ENCODE measurements at places on chromosomes 3 and 15.

DNA sequence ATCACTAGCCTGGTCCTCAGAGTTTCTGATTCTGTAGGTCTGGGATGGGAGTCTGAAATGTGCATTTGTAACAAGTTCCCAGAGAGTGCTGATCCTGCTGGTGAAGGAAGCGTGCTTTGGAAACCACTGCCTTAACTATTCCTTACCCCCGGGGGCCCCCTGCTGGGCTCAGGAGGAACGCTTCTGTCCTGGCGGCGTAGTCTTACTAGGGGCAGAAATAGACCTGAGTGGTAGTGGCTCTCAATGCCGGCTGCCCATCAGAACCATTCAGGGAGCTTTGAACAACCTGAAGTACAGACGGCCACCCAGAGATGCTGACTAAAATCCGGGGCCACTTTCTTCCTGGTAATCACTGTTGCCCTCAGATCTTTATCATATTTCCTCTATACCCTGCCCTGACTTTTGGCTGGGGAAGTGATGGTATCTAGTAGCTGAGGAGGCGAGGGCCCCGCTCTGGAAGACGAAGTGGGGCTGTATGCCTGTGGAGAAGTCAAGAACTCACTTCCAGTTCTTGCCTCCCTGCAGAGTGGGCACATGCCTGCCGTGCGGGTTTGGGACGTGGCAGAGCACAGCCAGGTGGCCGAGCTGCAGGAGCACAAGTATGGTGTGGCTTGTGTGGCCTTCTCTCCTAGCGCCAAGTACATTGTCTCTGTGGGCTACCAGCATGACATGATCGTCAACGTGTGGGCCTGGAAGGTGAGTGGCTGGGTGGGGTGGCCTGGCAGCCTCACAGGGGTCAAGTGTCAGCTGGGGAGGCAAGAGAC lies 16.3 kb upstream of the JMJD7 start:
- peak; percentile 30 for DNase-seq

DNA sequence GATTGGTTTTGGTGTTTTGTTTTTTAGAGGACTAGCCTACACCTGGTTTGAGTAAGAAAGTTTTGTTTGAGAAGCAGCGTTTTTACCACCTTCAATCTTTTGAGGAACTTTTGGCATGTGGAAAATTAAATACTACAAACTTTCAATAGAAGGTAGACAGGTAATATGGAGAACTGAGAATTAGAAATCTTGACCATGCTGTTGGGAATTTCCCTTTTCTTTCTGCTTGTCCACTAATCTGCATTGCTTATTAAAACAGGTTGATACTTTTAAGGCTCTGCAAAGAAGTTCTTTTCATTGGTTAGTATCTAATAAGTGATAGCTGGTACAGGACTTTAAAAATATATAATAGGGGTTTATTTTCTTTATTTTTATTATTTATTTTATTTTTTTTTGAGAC lies 31.9 kb downstream of the UBE2E1 start:
- no peak for DNase-seq

GRCh38 chr15:42772144-42772543 lies 35.2 kb upstream of the CDAN1 start:
- DNase-seq, result no peak

- DNase-seq, result no peak
These were observed 77.7 kb downstream of the CEMIP start for GRCh38 chr15:80856809-80857377.

GRCh38 chr15:100468285-100468684 lies 60.5 kb downstream of the CERS3 start:
- no peak for DNase-seq

DNA sequence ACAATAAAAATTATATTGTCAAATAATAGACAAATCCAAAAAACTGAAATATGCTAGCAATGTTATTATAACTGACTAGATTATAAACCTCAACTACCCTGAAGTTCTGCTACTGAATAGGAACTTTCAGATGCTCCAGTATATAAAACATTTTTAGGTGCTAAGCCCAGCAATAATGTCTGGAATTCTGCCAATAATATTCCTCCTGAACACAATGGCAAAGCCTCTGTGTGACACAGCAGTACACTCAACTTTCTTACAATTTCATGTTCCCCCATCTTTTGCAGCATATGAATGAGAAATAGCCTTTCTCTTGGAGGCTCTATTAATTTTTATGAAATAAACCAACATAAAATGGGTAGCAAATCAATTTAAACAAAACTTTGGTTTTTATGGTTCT lies 29.5 kb downstream of the ATOSA start:
- DNase-seq, result no peak

DNA sequence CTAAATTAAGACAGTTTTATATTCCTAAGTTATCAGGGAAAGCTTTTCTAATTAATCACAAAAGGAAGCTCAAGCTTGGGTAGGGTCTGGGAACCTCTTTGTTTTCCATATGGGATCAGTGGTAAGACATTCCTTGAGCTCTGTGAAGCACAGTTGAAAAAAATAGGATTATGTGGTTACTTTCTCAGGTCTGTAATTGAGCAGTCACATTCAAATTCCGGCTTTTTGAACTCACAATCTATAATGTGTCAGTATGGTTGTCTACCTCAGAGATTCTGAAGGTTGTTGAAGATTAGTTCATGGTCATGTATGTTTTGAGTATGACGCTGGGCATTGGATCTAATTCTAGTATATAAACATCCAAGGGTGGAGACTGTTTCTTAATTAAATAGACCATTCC lies 364.5 kb downstream of the LPP start:
- no peak for DNase-seq

DNA sequence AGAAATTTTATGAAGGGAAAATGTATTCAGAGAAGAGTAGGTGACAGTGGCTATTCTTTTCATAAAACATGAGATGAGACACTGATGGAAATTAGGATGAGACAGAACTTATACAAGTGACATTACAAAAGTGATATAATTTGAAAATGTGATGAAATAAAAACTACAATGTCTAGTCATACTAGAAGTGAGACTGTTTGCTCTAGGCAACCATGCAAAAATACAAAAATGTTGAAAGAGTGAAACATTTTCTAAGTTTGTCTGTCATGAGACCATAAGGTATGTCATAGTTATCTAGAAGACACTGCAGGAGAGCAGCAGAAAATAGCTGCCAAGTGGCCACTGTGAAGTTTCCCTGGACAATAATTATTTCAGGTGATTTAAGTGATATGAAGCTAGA lies 459.5 kb downstream of the DIPK2A start:
- no peak for DNase-seq

GRCh38 chr3:195118671-195119070 lies 152.3 kb downstream of the XXYLT1 start:
- DNase-seq, result no peak

DNA sequence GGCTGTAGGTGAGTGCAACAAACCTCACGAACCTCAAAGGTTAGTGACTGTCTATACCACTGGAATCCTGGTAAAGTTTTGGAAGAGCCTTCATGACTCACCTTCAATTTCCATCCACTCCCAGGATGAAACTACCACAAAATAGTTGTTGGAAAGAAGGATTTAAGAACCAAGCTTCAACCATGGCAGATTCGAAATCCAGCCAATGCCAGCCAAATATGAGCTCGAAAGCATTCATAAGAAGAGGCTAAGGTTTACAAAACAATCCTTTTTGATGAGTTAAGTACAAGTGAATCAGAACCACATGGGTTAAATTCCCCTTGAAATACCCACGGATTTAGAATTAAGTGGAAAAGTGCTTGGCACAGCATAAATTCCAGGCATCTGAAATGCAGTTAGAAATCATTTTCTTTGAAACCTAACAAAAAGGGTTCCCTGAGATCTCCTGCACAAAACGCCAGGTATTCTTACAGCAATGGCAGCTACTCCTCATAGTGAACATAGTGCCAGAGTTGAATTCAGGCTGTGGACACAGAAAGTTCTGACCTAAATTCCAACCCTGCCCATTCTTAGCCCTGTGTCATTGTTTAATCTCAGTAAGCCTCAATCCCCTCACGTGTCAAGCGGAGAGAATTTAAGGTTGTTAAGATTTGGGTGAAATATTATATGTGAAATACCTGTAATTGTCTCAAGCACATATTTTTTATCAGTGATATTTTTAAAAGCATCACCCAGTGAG lies 89.2 kb downstream of the FBN1 start:
- DNase-seq, result no peak

- DNase-seq, result peak; percentile 72
These were observed 15.7 kb downstream of the CIDEC start for GRCh38 chr3:9864200-9864927.

DNA sequence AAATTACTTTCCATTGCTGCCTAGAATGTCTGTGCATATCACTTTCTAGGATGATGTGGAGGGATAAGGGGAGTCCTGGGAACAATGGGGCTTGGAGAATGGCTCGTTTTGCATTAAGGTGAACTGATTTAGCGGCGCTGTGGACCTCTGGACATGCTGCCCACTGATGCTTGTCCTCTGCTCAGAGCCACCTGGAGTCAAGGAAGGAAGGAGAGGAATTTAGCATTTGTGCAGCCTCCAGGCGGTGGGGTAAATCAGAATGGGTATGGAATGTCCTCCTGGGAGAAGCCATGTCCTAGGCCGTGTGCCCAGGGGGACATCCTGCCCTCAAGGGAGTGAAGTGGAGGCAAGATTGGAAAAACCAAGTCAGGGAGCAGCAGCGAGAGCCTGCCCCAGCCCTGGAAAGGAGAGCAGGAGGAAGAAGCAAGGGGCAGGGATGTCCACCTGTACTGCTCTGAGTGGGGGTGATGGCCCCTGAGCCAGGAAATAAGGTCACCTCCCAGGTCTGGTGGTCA lies 37.8 kb downstream of the KY start:
- no peak for DNase-seq

DNA sequence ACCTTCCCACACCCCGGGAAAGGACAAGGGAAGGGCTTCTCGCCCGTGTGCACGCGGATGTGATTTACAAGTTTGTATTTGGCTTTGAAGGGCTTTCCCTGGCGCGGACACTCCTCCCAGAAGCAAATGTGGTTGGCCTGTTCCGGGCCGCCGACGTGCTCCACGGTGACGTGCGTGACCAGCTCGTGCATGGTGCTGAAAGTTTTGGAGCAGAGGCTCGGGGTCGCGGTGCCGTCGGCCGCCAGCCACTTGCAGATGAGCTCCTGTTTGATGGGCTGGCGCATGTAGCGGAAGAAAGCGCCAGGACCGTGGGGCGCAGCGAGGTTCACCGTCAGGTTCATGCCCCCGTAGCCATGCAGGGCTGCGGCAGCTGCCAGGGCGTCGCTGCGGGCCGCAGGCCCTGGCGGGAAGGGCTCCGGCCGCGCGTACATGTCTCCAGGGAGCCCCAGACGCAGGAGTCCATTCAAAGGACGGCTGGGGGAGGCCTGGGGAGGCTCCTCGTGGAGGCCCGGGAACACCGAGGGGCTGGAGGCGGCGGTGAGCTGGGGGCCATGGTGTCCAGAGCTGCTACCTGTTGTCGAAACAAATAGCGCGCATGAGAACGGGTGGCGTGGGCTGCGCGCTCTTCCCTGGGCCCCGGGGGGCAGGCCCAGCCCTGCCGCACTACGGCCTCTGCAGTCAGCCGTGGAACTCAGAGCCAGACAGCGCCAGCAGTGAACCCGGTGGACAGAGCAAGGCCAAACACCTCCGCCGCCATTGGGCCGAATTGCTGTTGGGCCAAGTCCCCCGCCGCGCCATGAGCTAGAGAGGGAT lies 10.2 kb downstream of the ZIC4 start:
- no peak for DNase-seq

DNA sequence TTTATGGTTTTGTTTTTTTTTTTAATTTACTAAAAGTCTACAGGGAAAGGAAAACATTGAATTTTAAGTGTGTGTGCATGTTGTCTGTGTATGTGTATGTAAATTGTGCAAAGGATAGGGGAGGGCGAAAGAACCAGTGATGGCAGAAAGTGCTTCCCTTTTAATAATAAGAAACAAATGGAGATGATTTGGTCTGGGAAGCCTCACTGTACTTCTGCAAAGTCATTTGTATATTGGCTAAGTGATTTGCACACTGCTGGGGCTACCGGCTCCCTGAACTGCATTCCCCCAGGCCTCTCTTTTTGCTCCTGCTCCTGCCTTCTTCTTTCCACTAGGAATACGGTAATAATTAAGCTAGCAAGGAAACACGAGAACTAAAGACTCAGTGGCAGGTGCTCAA lies 101.2 kb downstream of the CD47 start:
- DNase-seq, result no peak

DNA sequence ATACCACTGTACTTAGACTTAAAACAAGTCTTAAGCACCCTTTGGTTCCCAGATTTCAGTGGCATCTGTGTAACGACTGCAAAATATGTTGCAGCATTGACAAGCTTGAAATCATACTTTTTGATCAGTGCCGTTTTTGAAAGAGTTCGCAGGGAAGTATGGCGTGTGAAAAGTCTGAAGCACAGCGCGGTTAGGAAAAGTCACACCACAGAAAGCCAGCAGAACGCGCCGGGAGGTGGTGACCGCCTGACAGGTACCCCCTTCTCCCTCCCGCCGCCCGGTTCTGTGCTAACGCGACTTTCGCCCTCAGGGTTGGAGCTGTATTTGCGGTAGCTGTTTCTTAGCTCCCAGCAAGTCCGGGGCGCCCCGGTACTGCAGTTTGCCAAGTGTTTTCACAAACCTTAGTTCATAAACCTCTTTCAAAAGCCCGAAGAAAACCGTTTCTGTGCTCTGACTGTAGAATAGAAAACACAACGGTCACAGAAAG lies 481 bp upstream of the CRYBG3 start:
- DNase-seq, result peak; percentile 40

DNA sequence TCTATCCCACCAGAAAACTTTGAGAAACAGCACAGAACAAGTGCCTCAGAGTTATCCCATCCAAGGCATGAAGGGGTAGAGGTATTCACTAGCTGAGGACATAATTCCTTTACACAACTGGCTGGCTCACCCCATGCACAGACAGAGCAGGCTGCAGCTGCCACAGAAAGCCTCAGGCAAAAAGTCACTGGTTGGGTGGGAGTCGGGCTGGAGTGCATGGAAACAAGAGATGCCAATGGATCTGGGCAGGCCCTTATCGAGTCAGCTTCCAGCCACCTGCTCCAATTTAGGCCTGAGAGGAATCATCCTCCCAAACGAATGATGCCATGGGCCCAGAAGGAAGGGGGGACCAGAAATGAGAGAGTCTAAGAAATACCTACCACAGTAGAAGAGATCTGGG lies 83.0 kb downstream of the RSL24D1 start:
- DNase-seq, result no peak

DNA sequence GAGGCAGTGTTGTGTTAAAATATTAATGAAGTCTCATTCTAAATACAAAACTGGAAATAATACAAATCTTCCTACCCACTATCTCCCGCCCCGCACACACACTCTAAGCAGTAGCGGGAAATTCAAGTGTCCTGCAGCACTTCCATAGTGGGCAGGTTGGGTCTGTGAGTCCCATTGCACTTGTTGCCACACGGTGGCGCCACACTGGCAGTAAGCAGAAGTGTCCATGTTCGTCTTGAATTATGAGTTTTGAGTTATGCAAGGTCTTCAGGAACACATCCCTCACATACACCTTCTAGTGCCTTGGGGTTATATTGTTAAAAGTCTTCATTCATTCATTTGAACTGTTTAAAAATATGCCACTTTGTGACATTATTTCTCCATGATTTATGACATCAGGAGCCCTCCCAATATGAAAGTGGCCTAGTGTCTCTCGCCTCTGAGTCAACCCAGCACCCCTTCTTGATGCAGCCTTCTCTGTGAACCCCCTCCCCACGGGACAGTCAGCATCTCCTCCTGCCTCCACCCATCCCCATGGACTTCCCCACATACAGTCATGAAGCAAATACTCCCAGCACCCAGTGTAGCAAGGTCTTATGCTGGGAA lies 17.6 kb upstream of the CCDC174 start:
- no peak for DNase-seq

All from brain pericyte (primary cell).